ENCODE measurements at places on chromosomes 1 and 21. TPM values are rescaled to one million over a fixed set of nuclear protein-coding genes. Genes with fewer than 3 reads are reported as not detected.

OR2AK2 gene
- total RNA-seq = not detected

GRCh38 chr1:44357710-44358109 is 2.7 kb upstream of the ERI3 start:
- no peaks in the 10 kb centered on the region for H3K27me3 ChIP-seq
- no peak overlapping the region for H3K27ac ChIP-seq
- no peak overlapping the region for H3K4me3 ChIP-seq

GRCh38 chr1:62406576-62406975 is 30.3 kb upstream of the USP1 start:
- H3K27me3 ChIP-seq = no peaks in the 10 kb centered on the region
- H3K36me3 ChIP-seq = no peaks in the 10 kb centered on the region
- H3K27ac ChIP-seq = no peak overlapping the region
- H3K4me3 ChIP-seq = no peak overlapping the region
- H3K4me1 ChIP-seq = no peaks in the 10 kb centered on the region

GRCh38 chr1:86396498-86396890 is 371 bp upstream of the ODF2L start:
- peak overlapping the region; percentile 89 for H3K27ac ChIP-seq
- DNase-seq = no peak
- H3K4me3 ChIP-seq = peak overlapping the region; percentile 96
- H3K36me3 ChIP-seq = no peaks in the 10 kb centered on the region

GRCh38 chr1:2589431-2590232 is 3.1 kb downstream of the PRXL2B start:
- H3K27ac ChIP-seq = no peak overlapping the region
- H3K4me3 ChIP-seq = no peak overlapping the region
- no peaks in the 10 kb centered on the region for H3K27me3 ChIP-seq
- H3K36me3 ChIP-seq = no peaks in the 10 kb centered on the region

DNA sequence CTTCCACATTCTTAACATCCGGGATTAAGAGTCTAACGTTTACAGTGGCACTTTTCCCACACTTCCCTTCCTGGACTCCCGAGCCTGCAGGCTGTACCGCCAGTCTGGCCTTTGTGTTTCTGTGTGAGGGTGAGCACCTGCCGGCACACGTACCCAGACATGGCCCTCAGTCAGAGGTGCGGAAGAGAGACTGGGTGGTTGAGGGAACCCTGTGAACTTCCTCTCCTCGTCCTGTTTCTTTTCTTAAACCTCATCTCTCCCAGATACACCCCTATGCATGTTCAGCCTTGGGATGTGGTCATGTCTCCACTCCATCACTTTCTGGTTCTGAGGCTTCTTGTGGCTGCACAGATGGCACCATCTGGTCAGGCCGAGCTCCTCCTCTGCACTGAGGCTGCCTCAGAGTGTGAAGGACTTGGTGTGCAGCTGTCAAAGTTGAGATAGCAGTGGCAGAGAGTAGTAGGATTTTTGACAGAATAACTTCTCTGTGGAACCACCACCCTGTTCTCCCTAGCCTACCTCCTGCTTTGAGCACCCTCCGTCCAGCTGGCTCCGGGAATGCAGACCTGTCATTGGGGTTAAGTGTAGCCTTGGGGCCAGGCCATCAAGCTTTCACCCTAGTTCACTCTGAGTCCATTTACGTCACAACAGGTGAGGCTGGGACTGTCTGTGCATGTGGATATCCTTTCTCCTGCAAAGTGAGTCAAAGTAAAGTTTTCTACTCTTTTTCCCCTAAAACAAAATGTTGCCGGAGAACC is 31.4 kb downstream of the VASH2 start:
- no peaks in the 10 kb centered on the region for H3K4me1 ChIP-seq
- no peak overlapping the region for H3K4me3 ChIP-seq
- H3K36me3 ChIP-seq = no peaks in the 10 kb centered on the region
- no peak for DNase-seq
- peak overlapping the region; percentile 32 for H3K27ac ChIP-seq
- H3K27me3 ChIP-seq = no peaks in the 10 kb centered on the region

HUNK gene
- total RNA-seq = 6.7 TPM

DISC1 gene
- total RNA-seq = 11.5 TPM

DNA sequence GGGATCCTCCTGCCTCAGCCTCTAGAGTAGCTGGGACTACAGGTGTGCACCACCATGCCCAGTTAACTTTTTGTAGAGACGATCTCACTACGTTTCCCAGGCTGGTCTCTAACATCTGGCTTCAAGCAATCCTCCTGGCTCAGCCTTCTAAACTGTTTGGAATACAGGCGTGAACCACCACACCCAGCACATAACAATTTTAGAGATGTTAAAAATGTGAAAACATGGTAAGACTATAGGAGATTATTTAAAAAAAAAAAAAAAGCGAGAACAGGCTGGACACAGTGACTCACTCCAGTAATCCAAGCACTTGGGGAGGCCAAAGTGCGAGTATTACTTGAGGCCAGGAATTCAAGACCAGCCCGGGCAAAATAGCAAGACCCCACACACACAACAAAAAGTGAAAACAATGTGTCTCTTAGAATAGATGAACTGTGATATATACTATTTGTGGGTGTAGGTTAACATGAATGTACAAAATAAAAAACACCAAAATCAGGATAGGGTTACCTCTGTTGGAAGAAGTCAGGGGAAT is 19.6 kb downstream of the CCDC18 start:
- peaks cover 4% of the 10 kb centered on the region for H3K36me3 ChIP-seq
- no peaks in the 10 kb centered on the region for H3K4me1 ChIP-seq
- DNase-seq = no peak
- no peak overlapping the region for H3K27ac ChIP-seq

Data from cardiac muscle cell (in vitro differentiated cells and primary cell).